ENCODE measurements at places on chromosomes 6 and 20.

GRCh38 chr6:51396583-51396982 lies 577.9 kb downstream of the TFAP2B start:
- DNase-seq = no peak

- no peak for DNase-seq
Measured at GRCh38 chr6:141981190-141981589, 151.5 kb upstream of the GJE1 start.

- DNase-seq = no peak
Measured at GRCh38 chr20:51164731-51165130, 141.8 kb upstream of the KCNG1 start.

GRCh38 chr6:108619431-108620197 lies 58.9 kb downstream of the FOXO3 start:
- DNase-seq = no peak

GRCh38 chr6:130018744-130019325 lies 454 bp downstream of the L3MBTL3 start:
- DNase-seq = peak; percentile 29

All from effector CD4-positive, alpha-beta T cell (primary cell).